Activated CD4-positive, alpha-beta memory T cell treated with anti-CD3 and anti-CD28 coated beads for 36 hours (primary cell): ENCODE measurements at places on chromosomes 16 and 17. TPM values are rescaled to one million over a fixed set of nuclear protein-coding genes. Genes with fewer than 3 reads are reported as not detected.

DNA sequence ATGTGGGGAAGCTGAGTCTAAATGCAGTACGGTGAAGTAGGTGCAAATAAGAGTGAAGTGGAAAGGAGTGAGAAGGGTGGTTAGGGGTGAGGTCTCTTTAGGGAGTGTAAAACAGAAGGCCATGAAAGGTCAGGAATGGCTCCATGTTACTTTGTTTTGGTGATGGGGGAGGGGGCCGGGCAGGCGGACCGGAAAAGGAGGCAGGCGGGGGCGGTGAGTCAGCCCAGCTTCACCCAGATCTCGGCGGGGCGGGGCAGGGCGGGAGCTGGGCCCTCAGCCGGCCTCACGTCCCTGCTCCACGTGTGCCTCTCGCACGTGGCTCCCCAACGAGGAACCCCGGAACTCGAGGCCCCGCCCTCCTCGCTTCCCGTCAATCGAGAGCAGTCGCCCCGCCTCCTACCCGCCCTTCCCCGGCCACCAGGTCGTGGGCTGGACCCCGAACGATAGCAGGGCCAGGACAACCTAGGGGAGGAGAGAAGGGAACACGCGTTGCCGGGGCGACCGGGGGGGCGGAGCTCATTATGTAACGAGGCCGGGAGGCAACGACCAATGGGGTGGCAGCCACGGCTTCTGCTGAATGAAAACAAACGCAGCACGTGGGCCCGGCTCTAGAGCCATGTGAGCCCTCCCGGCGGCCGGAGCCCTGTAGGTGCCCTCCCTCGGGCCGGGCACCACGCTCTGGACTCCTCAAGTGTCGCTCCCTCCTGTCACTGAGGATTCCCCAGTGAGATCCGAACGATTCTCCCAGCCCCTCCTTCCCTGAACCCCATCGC, 1.4 kb downstream of the NR1D1 start:
- DNase-seq, result peak; percentile 99

The UNC13D gene
- 139 TPM for total RNA-seq

DNA sequence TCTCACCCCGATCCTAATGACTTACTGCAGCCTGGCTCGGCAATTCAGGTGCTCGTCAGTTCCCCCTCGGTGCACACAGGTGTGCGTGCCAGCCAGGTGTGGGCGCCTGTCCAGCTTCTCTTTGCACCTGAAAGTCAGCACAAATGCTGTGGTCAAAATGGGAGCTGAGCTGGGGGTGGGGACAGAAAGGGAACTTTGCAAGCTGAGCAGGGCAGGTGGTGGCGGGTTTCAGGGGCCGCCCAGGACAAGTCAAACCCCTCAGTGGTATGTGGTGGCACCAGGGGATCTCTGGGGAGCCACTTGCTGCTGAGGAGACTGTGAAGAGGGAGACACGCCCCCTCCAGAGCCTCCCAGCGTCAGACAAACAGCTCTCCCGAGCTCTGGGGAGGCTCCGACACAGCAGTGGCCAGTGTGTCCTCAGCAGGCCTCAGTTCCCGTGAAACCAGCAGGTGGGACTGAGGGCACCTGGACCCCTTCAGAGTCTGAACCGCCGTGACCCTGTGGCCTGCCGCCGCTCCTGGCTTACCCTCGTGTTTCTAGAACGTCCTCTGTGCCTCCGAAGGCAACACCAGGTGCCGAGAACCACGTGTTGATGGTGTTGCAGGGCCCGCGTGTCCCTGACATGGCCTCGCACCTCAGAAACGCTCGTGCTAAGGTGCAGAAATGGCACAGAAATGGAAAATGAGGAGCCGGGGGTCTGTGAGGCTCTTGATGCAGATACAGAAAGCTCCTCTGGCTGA, 233.5 kb upstream of the TNRC6C start:
- DNase-seq, result no peak

DNA sequence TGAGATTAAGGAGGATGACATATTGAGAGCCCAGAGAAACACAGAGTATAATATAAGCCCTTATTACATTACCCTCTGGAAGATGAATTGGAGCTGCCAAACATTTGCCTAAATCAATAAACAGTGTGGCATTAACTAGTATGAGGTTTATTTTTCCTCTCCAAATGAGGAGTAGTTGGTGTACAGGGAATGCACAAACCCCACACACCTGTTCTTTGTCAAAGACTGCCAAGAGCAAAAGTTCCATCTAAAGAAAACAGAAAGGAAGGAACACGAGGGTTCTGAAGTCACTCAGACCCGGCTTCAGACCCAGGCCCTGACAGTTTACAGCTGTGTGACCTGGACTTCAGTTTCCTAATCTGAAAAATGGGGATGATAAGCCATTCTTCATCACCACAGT, 138.1 kb downstream of the SHISA9 start:
- no peak for DNase-seq

DNA sequence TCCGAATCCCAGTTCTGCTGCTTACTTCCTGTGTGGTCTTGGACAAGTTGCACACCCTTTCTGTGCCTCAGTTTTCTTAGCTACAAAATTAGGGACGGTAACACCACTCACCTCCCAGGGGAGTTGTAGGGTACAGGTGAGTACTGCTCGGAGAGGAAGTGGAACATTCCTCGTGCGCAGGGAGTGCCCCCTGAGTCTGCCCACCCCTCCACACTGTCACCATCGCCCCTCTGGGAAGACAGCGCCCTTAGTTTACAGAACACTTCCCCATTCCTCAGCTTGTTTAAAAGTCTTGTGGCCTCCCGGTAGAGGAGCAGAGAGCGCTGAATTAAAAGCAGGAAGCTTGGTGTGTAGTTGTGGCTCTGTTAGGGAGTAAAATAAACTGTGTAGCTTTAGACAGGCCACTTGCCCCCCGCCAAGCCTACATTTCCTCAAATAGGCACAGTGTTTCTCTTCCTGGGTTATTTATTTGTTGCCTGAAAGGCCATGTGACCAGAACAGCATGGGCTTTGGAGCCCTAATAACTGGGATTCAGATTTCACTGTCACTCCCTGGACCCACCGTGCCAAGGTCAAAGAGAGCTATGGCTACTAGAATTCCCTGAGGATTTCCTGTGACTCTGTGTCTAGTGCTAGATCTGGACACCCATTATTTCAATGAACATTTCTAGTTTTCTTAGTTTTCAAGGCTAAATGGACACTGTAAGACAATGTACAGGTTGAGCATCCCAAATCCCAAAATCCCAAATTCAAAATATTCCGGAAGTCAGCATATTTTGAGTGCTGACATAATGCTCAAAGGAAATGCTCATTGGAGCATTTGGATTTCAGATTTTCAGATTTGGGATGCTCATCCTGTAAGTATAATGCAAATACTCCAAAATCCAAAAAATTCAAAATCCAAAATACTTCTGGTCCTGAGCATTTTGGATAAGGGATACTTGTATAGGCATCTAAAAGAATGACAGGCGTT, 372.5 kb downstream of the SNX29 start:
- DNase-seq, result no peak

DNA sequence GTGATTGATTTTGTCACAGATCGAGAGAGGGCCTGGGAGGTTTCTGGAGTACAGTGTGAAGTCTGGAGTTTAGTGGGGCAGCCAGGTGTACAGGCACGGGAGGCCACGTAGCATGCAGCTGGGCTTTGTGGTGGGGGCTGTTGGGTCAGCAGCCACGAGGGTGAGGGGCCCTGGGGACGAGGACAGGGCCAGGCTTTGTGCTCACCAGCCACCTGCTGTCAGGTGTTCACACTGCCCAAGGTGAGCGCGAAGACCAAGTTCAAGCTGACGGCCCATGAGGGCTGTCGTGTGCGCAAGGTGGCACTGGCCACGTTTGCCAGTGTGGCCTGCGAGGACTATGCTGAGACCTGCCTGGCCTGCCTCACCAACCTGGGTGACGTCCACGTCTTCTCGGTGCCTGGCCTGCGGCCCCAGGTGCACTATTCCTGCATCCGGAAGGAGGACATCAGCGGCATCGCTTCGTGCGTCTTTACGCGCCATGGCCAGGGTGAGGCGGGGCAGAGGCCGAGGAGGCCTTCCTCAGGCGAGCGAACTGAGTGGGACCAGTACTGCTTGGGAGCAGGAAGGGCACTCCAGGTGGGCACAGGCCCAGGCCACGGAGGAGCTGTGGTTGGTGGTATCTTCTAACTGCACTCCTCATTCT, 15.9 kb downstream of the LLGL1 start:
- no peak for DNase-seq

DNA sequence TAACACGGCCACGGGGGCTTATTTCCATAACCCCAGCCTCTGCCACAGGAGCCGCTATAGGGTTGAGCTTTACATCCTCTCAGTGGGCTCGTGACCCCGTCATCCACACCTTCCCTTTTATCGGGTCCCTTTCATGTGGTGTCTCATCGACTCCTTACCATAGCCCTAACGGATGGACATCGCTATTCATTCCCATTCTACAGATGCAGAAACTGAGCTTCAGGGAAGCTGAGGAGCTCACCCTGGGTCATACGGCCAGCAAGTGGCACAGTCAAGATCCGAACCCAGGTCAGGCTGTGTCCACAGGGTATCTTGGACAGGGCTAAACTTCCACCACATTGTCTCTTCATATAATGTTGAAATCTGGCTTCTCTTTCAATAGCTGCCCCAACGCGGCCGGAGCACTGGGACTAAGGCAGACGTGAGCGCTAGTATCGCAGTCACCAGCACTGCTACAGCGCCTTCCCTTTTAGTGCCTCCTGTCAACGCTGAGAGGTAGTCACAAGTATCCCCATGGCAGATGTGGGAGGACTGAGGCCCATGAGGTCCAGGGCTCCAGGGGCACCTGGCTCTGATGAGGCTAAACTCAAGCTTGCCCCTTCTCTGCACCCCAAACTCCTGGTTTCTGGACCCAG, 50.8 kb downstream of the SOCS1 start:
- no peak for DNase-seq

The RBL2 gene
- 79.9 TPM for total RNA-seq

The CRHR1 gene
- total RNA-seq, result not detected

DNA sequence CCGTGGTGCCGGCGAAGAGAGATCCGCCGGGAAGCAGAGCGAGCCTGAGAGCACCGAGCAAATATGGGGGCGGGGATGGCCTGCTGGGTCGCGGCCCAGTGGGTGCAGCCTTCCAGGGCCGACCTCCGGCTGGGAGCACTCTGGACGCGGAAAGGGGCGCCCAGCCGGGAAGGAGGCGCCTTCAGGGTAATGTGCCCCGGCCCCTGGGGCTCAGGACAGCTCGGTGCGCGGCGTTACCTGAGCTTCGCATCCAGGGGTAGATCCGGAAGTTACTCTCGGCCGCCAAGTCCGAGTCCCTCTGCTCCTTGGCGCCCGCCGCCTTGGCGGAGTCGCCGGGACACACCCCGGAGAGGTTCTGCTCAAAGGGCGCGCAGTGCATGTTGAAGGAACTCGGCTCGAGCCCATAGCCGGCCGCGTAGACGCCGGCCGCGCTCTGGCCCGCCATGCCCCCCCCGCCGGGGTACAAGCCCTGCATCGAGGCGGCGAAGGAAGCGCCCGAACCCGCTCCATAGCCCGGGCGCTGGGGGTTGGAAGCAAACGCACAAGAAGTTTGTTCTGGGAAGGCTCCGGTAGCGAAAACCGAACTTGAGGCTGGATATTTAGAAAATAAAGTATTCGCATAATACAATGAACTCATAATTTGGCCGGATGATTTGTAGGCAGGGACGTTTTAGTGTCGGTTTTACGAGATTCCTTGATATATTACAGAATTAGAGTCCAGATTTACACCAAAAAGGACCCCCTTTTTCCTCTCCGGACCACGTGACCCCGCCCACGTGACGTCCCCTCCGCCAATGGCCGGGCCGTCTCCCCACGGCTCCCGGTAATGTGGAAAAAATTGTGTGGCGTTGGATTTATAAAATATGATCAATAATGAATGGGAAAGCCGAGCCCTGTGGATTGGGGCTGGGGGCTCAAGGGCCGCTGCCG, at the start of gene HOXB7:
Gene HOXB7, minus strand, starts transcription at position 736 of the 930 bp plus-strand sequence. Its CDS starts 99 bp downstream, at position 637.
- peak; percentile 78 for DNase-seq

GRCh38 chr17:79043191-79043930, 19.4 kb downstream of the C1QTNF1 start:
- DNase-seq, result no peak

The RAMP2 gene
- total RNA-seq, result not detected

DNA sequence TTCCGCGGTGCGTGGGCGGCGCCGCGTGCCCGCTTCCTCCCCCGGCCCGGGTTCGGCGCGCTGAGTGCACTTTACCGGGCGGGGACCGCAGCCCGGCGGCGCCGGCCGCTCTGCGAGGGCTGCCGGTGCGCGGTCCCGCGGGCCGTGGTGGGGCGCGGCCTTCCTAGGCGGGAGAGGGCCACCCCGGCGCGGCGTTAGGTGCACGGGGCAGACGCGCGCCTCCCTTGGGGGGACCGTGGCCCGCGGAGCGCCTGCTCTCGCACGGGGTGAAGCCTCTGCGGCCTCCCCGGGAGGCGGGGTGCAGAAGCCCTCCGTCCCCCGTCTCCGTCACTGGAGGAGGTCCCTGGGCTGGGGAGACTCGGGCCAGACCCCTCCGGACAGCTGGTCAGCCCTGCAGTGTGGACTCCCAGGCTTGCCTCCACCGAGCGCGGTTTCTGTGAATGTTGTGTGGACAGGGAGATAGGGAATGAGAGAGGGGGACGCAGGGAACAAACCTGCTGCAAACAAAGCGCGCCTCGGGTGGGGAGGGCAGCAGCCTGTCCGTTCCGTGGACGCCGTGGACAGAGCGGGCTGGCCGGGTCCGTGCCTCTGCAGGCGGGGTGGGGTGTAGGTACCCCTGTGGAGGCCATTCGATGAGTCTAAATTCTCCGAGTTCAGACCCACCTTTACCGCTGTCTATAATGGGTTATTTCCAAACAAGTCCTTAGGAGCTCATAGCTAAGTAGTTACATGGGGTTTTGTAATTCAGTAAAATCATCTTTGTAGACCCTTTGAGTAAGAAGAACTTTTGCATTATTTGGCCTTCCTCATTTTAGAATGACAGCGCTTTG, 721 bp downstream of the TBCD start:
- DNase-seq, result no peak

DNA sequence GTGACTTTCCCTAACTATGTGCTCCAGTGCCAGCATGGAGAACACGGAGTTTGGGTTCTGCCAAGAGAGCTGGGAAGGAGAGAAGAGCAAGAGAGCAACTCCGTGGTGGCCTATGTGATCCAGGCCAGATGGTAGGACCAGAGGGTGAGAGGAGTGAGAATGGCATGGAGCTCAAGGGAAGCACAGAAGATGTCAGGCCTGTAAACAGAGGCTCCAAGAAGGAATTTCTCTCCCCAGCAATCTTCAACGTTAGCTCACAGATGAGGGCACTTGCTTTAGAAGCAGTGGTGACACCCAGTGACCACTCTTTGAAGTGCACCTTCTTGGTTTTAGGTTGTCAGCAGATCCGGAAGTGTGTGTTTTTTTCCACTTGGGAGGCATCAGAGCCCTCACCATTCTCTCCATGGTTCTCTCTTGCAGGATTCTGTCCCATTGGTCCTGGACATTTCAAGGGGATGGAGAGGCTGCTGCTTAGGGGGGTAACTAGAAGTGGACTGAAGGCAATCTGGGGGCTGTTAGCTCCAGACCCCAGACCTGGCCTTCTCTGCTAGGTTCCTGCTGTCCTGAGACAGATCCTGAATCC, 18.1 kb upstream of the TMEM98 start:
- peak; percentile 79 for DNase-seq

GRCh38 chr17:13797863-13798262, 196.1 kb upstream of the HS3ST3A1 start:
- no peak for DNase-seq

The OR4D1 gene
- total RNA-seq, result 0.17 TPM
